ENCODE measurements at places on chromosomes 2 and 18.

DNA sequence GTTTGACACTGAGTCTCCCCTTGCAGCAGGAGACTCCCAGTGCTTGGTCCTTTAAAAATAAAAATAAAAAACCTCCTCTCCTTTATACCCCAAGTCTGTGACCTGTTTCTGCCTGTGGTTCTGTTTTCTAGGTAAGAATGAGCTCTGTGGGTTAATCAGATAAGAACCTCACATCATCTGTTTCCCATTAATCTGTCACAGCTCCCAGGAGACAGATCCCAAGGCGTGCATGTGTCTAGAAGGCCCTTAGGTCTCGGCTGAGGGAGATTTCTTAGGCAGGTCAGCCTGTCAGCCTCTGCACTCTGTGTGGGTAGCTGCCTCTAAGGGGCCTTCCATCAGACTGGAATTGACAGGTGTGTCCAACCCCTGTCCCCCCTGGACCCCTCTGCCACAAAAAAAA lies 80.7 kb downstream of the FHOD3 start:
- no peak for DNase-seq

- DNase-seq = peak; percentile 59
Measured at GRCh38 chr2:53768242-53768542, 588 bp downstream of the CHAC2 start.

- DNase-seq = no peak
Measured at GRCh38 chr18:79917169-79917852, 34.1 kb downstream of the SLC66A2 start.

- DNase-seq = peak; percentile 12
Measured at GRCh38 chr2:66729416-66730330, 294.7 kb downstream of the MEIS1 start.

GRCh38 chr2:32161296-32161695 lies 4.4 kb upstream of the SLC30A6 start:
- DNase-seq = no peak

DNA sequence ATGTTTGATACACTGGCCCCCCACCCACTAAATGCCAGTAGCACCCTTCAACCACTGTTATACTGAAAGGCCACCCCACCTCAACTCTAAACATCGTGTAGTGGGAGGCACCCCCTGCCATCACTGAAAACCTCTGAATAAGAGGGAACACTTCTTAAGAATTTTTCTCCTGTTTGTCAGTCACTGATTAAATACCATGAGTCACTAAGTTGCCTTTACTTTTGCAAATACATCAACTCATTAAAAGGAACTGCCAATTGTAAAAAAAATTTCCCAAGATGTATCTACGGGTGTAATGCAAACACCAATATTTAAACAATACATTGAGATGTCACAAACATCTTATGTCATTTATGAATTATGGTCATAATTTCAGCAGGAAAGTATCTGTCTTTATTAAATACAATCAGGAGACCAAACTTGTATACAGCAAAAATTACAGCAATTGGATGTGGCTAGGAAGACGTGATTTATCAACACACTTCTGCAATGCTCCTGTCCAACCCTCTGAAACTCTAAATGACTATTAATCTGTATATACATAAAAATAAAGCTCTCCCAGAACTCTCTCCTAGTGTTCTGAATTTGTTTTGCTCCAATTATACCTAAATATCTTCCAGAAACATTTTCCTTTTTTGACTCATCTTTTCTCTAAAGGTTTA lies 144.1 kb upstream of the STK17B start:
- DNase-seq = peak; percentile 73

DNA sequence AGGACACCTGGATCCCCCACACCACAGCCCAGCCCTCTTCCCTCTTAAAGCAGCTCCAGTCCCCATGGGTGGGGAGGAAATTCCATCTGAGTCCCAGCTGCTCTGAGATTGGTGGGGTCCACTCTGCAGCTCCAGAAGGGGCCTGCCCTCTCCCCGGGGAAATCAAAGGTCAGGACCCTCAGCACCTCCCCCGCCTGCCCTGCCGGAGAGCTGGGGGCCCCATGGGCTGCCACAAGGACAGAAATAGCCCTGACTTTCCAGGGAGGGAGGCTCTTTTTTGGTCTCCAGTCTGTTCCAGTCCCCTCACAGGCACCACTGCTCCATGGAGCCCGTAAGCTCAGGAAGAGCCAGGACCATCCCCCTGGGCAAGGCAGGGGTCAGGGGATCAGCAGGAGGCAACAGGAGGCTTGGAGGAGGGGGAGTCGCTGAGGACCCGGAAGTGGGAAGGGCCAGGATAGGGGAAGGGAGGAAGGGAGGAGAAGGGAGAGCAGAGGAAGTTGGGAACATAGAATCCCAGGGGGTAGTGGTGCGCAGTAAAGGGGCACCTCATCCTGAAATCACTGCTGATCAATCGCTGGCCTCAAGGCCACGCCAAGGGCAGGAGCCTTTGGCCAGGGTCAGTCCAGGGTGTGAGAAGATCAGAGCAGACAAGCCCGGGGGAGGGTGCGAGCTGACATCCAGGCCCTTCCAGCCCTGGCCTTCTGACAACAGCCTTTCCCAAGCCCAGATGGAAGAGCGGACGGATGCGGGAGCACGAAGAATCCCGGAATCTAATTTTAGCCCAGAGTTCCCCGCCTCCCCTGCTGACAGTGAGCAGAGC lies 7.6 kb downstream of the ADRA2B start:
- DNase-seq = no peak

DNA sequence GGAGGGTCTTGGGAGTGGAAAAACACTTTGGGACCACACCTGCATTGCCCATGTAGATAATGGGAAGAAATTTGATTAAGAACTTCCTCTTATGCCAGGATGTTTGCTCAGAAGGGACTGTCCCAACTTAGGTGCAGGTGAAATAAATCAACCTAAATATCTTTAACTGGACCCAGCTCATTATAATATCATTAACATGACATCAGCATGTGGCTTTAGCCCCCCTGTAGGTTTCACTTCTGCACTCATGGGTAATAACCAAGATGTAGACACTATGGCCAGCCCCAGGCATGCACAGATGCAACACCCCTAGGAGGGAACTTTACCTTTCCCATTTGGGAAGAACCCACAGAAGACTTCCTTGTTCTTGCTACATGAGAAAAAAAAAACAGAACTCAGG lies 227.4 kb upstream of the ZNF804A start:
- DNase-seq = no peak

- peak; percentile 53 for DNase-seq
Measured at GRCh38 chr2:224838335-224838734, 122.2 kb upstream of the CCDC195 start.

DNA sequence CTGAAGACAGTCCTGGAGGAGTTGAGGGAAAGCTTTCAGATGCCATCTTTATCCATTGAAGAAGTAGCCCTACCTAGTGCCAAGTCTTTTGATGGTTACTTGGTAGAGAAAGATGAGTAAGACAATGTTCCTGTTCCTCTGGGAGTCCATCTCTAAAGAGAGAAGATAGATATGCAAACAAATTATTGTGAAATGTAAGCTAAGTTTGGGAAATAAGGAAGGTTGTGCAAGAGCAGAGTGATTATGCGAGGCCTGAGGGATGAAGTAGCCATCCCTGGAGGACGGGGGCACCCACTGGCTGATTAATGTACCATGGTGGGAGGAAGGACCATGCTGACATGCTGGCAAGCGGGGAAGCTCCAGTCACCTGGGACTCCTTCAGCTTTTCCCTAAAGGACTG lies 994 bp upstream of the DTNA start:
- DNase-seq = peak; percentile 82

- DNase-seq = peak; percentile 10
Measured at GRCh38 chr2:97911922-97912575, 83.7 kb downstream of the TMEM131 start.

GRCh38 chr2:174341293-174341994 lies 6.7 kb downstream of the SP9 start:
- peak; percentile 84 for DNase-seq

- no peak for DNase-seq
Measured at GRCh38 chr2:197191177-197191939, 119.2 kb downstream of the ANKRD44 start.

DNA sequence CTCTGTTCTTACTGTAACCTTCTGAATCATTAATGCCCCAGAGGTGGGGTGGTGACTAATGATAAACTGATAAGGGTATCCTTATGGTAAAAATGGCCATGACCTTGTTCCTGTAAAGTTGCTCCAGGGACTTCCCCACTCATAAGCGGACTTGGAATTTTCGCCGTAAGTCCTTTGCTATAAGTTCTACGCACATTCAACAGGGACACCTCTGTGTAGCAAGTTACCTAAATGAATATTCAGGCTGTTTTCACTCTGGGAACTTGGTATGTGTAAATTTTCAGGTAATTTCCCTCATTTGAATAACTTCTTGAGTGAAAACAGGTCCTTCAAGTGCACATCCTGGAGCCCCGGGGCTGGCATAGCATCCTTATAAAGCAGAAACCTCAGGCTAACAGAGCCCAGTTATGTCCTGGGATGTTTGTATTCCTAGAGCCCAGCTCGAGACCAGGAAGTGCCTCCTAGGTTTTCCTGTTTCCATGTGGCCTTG lies 9.4 kb upstream of the AGFG1 start:
- no peak for DNase-seq

DNA sequence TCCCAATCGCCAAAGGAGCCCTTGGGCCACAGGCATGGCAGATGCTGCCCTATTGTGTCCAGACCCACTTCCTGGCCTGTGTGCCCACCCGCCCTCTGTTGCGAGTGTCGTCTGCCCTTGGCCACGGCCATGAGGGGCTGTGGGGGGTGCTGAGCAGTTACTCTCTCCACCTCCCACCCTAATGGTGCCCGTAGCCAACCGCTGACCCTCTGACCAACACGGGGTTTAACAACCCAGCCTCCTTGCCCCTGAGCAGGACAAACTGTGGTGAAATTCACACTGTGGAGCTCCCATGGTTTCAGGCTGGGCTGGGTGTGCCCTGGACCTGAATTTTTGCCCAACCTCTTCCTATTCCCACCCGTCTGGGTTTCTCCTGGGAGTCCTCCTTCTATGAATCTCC lies 145.7 kb upstream of the HDAC4 start:
- DNase-seq = no peak

DNA sequence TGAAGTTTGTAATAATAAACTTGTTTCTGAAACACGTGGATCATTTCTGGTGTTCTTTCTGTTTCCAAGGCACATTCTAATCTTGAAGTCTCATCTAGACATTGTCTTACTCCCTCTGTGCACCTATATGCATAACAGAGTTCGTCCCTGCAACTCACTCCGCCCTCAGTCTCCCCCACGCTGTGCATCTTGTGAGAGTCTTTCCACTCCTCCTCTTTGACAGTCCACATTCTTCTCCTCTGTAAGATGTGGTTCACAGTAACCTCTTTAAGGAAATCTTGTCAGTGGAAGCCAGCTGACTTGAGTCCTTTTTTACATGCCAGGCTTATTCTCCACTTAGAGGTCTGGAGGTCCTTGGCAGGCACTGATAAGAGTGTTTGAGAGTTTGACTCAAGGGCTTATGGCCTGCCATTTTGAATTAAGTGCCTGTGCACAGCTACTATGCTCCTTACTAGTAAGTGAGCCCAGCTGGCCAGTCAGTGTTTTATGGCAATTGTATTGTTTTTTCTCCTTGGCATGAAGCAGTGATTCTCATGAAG lies 108.9 kb upstream of the IL1R2 start:
- DNase-seq = no peak

- DNase-seq = no peak
Measured at GRCh38 chr2:120548627-120549608, 186.8 kb upstream of the GLI2 start.

- no peak for DNase-seq
Measured at GRCh38 chr2:53535234-53535840, 232.3 kb upstream of the CHAC2 start.

- DNase-seq = no peak
Measured at GRCh38 chr2:148350199-148350598, 294.4 kb upstream of the EPC2 start.

- peak; percentile 34 for DNase-seq
Measured at GRCh38 chr2:96265349-96265839, 403 bp downstream of the TMEM127 start.

DNA sequence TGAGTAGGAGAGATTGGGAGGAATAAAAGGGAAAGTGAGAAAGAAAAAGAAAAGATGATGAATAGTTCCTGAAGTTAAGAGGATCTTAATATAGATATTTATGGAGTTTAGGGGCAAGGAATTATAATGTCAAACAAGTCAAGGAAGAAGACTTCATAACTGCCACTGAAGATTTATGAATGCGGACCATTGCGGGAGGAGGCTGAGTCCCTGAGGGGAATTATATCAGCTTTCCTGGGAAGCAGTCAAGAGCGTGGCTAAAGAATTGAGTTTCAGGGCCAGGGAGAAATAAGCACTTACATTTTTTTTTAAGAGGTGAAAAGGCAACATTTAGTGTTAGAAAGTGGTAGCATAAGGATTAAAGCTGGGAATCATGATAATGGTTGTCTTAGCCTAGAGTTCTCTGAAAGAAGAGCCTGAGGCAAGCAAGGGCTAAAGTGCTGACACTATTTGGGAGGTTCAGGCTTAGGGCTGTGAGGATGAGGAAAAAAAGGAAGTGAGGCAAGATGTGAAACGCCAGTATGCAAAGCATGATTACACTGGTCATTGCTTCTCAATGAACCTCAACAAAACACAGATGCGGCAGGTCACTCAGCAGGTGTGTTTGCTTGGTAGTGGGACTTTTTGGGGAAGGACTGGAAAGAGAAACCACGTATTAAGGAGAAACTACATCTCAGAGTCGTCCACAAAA lies 217.1 kb downstream of the SLC4A3 start:
- DNase-seq = no peak

DNA sequence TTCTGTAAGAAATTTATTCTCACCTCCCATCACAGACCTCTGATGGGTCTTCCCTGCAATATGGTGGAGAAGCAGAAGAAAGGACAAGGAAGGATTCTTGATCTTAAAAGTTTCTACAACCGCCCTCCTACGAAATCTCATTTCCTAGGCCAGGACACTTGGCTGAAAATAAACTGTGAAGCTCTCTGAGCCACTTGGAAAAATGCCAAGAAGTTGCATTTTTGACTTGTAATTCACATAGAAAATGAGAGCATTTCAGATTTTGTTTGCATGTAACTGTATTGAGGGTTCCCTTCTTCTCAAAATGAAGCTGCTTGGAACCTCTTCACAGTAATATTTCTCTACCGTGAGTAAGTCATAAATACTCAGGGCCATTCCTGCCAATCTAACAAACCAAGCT lies 458.3 kb upstream of the SLC14A2 start:
- no peak for DNase-seq

DNA sequence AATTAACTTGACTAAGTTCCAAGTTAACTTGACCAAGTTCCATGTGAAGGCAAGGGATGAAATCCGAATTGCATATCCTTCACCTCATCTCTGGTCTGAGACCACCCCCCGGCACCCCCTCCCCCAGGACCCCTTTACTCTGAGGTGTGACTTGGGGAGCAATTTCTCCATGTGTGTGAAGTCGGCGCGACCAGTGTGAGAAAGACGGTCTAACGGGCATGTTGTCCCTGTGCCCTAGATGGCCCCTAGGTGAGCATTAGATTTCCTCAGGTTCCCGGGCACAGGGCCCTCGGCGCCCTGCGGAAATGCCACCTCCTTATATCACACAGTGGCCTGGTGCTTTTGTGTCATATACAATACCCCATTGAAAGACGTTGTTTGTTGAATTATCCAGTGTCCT lies 137.1 kb downstream of the CTIF start:
- no peak for DNase-seq

DNA sequence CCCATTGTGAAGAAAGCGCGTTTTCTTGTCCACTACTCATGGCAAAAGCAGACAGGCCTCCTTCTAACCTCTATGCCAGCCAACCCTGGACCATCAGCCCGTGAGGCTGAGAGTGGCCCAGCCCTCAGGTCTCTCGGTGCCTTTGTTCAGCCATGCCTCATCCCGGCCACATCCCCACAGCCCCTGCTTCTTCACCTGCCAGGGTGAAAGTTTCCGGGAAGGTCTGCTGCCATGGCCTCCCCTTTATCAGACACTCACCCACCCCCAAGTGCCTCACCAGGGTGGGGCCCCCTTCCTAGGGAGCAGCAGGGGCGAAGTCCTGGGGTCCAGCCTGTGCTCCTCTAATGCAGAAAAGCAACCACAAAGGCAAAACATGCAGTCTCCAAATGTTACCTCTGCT lies 478.4 kb upstream of the SALL3 start:
- no peak for DNase-seq

Measured in EL (cell line).